ENCODE measurements at places on chromosomes 16 and 17.
A peak's percentile ranks its signal among the peaks of the same experiment; 100 is the strongest.

DNA sequence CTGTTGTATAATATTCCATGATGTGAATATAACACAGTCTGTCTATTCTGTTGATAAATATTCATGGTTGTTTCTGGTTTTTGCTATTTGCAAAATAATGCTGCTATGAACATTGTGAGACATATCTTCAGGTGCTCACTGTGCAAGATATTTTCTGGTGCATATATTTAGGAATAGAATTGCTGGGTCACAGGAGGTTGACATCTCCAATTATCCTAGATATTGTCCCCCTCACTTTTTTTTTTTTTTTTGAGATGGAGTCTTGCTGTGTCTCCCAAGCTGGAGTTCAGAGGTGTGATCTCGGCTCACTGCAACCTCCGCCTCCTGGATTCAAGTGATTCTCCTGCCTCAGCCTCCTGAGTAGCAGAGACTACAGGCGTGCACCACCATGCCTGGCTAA, 14.5 kb upstream of the MYO18A start:
- DNase-seq: no peak

GRCh38 chr16:600781-601180, 10.9 kb downstream of the RAB40C start:
- DNase-seq: no peak

DNA sequence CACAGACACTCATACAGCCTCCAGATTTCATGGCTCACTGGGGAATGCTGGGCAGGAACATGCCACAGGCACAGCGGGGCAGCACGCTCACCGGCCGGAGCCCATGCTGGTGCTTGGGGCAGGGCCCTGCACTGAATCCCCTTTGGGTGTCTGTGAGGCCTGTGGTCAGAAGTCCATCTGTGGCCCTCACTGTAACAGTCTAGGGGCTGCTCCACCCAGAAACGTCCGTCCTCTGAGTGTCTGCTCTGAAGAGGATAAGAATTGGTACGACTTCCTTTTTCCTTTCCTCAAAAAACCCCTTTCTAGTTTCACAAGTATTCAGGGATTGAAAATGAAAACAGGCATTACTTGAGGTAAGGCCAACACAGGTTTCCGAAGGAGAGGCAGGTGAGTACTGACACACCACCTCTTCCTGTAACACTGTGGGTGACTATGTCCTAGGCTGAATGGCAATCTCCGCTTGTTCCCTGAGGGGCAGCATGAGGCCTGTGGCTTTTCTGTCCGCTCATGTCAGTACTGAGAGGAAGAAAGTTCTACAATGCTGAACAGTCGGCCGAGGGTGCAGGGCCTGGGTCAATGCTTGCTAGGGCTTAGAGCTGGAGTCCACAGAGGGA, 42.5 kb downstream of the TMEM11 start:
- no peak for DNase-seq

- no peak for DNase-seq
These were observed 44.9 kb downstream of the MEOX1 start for GRCh38 chr17:43616852-43617251.

GRCh38 chr17:55330344-55330933, 65.7 kb downstream of the HLF start:
- DNase-seq: no peak

DNA sequence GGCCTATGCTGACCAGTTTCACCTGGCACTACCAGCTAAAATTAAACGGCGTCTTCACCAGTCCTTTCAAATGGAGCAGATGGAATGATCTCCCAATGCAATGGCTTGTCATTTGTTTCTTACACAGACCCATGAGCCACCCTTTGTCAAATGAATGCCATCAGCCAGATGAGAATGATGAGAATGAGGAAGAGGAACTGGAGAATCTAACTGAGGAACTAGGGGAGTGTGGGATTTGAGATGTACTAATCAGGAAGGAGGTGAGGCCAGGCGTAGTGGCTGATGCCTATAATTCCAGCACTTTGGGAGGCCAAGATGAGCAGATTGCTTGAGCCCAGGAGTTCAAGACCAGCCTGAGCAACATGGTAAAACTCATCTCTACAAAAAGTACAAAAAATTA, 116.4 kb downstream of the HS3ST3A1 start:
- DNase-seq: no peak

DNA sequence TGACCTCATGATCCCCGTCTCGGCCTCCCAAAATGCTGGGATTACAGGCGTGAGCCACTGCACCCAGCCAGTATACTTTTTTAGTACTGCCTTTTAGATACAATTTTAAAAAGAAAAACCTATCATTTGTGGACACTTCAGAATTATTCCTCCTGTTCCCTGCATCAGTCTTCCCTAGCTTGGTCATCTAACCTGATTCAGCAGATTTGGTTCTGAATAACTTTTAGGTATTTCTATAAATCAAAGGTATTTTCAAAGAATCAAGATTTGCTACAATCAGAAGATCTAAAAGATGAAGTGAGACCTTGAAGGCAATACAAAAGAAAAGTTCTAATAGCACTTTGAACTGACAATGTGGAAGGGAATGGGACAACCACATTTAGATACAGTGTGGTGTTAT, 30.0 kb downstream of the MBTD1 start:
- DNase-seq: no peak

- no peak for DNase-seq
These were observed 56.3 kb downstream of the PITPNC1 start for GRCh38 chr17:67433248-67433924.

DNA sequence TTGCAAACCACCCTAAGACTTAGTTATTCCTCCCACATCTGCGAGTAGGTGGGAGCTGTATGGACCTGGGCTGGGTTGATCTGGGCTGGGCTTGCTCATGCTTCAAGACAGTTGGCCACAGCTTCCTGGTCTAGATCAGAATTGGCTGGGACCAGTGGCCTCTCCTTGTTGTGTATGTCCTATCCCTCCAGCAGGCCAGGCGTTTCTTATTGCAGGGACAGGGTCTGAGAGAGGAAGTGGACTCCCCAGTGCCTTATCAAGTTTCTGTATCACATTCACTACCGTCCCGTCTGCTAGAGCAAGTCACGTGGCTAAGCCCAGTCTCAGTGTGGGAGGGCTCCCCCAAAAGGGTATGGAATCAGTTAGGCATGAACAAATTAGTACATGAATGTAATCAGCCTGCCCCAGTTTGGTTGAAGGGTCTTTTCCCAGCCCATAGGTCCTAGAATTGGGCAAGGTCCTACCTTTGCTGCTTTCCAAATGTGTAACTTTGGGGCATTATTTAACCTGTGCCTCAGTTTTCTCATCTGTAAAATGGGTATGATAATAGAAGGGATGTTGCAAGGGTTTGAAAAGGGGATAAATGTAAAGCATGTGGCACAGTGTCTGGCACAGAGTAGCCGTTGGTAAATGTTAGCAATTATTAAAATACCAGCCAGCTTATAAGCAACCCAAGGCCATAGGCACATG, 36.0 kb downstream of the NKD1 start:
- no peak for DNase-seq

DNA sequence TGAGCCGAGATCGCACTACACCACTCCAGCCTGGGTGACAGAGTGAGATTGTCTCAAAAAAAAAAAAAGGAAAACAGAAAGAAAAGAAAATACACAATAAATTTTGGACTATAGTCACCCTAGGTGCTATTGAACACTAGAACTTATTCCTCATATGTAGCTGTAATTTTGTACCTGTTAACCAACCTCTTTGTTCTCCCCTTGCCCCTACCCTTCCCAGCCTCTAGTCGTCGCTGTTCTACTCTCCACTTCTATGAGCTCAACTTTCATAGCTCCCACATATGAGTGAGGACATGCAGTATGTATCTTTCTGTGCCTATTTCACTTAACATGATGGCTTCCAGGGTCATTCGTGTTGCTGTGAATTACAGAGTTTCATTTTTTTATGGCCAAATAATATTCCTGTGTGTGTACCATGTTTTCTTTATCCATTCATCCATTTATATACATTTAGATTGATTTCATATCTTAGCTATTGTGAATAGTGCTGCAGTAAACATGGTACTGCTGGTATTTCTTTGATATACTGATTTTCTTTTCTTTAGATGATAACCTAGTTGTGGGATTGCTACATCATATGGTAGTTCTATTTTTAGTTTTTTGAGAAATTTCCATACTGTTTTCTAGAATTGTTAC, 28.3 kb downstream of the VPS35L start:
- DNase-seq: peak; percentile 71

GRCh38 chr16:50015631-50016030, 9.4 kb upstream of the CNEP1R1 start:
- no peak for DNase-seq

DNA sequence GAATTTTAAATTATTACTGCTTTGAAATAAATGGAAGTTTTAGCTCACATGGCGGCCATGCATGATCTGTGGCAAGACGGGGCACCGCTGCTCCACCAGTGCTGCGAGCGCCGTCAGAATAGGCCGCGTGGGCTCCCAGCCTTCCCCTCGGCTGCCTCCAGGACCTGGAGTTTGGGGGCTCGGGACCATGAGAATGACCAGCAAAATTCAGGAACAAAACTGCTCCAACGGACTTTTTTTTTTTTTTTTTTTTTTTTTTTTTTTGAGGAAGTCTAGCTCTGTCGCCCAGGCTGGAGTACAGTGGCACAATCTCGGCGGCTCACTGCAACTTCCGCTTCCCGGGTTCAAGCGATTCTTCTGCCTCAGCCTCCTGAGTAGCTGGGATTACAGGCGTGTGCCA, 38.3 kb upstream of the AKAP1 start:
- no peak for DNase-seq

GRCh38 chr17:27918498-27918897, 25.3 kb upstream of the LYRM9 start:
- DNase-seq: no peak

DNA sequence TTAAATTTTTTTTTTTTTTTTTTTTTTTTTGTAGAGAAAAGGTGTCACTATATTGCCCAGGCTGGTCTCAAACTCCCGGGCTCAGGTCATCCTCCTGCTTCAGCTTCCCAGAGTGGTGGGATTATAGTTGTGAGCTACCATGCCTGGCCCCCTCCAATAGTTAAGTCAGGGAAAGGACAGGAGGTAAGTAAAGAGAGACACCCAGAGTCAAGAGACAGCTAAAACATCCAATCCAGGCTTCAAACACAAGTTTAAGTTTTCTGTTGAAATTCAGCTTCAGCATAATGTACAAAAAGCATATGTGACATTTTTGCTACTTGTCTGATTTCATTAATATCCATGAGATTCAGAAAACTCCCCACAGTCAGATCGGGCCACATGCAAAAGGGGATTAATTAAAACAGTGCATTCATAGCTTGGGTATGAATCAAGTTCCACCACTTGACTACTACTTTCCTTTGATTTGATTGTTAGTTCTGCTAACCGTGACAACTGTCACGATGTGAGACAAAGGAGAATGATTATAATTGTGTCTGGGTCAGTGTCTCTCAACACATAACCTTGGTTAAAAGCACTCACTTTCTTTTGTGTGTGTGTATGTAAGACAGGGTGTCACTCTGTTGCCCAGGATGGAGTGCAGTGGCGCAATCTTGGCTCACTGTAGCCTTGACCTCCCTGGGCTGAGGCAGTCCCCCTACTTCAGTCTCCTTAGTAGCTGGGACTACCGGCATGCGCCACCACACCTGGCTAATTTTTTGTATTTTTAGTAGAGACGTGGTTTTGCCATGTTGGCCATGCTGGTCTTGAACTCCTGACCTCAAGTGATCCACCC, 184.9 kb downstream of the PARN start:
- DNase-seq: no peak

DNA sequence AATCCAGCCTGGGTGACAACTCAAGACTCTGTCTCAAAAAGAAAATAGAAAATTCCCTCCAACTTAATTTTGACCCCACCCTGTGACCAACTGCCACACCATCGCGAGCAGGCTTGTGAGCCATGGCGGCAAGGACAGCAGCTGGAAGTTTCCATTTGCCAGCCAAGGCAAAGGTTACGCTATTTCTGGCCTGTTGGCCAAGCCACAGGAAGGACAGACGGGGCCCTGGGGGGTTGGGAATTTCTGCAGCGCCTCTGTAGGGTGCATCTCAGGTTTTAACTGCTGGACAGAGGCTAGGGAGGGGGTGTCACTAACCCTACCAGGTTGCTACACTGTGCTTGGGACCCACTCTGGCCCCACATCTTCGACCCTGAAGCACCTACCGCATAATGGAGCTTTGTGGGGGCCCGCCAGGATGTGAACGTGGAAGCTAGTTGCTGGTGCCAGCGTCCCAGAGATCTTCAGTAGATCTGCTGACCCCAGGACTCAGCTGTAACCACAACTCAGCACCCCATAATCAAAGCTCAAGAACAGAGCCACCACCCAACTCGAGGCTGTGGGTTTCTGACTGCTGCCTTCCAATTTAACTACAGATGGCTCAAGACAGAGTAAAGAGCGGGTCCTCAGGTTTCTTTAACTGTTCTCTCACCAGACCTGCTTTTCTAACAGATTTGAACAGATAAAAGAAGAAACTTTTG, 10.9 kb downstream of the KIFC3 start:
- DNase-seq: peak; percentile 91

DNA sequence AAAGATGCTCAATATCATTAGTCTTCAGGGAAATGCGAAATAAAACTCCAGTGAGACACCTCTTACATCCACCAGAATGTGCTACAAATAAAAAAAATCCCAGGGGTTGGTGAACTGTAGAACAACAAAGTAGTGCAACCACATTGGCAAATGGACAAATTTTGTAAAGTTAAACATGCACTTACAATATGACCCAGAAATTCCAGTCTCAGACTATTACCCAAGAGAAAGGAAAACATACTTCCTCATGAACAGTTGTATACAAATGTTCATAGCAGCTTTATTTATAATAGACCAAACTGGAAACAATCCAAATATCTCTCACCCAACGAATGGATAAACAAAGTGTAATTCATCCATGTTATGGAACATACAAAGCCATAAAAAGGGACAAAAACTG, 239.5 kb downstream of the ABCC12 start:
- no peak for DNase-seq

DNA sequence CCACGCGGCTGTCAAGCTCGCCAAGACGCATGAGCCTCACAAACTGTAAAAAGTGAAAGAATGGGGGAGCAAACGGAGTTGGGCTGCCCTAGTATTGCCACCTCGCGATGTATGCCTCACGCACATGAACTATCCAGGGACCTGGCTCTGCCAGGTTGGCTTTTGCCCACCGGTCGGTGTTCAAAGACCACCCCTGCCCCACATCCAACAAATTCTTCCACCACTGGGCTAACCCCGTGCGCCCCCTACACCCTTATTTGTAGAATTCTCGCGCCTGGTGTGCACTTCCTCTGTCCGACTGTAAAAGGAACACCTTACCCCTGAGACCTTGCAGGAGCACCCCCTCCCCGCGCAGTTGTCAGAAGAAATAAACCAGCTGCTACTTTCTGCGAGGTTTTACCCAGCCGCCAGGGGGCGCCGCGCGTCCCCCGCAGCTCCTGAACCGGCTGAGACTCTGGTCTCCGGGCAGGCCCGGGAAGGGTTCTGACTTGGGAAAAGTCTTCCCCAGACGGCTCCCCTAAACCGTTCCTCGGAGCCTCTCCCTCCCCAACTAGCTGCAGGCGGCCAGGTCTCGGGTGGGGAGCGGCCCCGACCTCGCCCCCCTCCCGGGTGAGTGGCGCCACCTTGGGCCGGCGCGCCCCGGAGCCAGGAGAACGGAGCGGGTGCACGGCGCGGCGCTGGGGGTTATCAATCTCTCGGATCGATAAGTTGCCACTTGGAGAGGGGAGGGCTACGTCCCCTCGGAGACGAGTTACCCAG, 1.7 kb upstream of the ZNF423 start:
- DNase-seq: peak; percentile 91

GRCh38 chr16:1306334-1306733, 3.1 kb upstream of the UBE2I start:
- no peak for DNase-seq

GRCh38 chr17:46176975-46177374, 16.3 kb downstream of the KANSL1 start:
- no peak for DNase-seq
